AG08395 (cell line): ENCODE measurements at places on chromosomes 4 and X.

DNA sequence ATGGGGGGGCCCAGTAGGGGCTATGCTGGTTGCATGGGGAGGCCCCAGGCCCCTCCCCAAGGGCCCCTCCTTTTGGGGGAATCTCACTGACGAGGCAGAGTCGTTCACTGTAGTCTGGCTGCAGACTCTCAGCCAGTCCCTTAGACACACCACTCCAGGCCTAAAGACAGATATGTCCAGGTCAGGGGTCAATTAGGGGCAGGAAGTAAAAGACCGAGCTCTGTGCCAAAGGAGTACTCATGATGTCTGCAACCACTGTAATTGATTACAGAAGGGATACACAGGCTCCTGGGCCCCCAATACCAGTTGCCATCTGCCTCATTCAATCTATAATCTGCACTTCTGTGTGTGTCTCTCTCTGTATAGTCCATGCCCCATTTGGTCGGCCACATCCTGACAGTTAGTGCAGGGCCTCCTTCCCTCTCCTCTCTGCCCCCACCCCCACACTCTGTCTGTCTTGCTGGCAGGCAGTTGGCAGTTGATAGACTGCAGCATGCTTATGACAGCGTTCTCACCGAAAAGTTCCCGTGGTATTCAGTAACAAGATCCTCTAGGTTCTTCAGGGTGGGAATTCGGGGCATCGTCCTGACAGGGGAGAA, 1.3 kb upstream of the CXorf65 start:
- no peak for DNase-seq

DNA sequence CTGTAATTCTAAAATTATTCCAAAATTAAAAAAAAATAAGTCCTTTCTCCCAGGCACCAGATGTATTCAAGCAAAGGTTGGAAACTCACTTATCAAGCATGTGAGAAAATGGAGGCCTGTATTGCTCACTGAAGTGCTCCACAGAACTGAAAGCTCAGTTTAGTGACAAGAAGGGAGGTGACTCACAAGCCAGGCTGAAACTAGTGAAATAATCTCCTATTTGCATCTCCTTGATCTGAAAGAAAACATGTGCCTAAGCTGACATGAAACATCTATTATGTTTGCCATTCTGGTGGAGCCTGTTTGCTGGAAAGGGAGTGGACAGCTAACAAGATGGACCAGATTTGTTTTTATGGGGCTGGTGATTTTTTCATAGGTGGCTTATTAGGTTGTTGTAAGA, 54.0 kb upstream of the AMELX start:
- peak; percentile 48 for DNase-seq

- no peak for DNase-seq
Measured at GRCh38 chr4:168188754-168189153, 96.4 kb downstream of the ANXA10 start.

DNA sequence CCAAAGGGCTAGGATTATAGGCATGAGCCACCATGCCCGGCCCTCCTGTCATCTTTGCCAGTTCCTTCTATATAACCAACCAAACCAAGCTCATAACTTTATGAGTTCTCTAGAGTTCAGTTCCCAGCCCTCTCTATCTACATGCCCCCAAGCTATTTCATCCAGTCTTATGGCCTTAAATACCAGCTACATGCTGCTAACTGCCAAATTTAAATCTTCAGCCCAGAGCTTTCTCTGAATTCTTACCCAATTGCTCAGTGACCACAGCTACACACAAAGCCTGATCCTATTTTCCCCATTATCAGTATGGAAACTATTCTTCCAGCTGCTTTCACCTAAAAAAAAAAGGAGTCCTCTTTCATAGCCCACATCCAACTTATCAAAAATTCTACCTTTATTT, 23.1 kb downstream of the TMEM184C start:
- peak; percentile 3 for DNase-seq

DNA sequence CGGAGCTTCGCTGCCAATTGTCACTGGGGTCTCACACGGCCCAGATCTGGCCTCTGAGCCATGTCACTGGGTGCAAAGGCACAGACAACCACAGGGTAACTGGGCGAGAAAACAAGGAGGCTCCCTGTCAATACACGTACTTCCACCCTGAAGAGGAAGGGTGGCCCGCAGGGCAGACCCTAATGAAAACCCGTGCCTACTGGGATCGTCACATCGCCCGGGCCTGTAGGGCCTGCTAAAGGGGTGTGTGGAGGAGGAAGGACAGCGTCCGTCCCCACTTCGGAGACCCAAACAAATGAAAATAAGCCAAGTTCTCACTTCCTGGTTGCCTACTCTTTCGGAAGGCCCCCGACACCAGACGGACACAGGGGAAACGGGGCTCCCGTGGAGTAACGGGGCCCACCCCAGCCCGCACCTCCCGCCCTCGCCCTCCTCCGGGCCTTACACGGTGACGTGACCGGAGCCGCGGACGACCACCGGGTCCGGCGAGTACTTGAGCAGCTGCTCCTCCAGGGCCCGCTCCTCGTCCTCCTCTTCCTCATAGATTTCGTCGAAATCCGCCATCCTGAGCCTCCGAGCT, 578 bp downstream of the CHIC2 start:
- no peak for DNase-seq

DNA sequence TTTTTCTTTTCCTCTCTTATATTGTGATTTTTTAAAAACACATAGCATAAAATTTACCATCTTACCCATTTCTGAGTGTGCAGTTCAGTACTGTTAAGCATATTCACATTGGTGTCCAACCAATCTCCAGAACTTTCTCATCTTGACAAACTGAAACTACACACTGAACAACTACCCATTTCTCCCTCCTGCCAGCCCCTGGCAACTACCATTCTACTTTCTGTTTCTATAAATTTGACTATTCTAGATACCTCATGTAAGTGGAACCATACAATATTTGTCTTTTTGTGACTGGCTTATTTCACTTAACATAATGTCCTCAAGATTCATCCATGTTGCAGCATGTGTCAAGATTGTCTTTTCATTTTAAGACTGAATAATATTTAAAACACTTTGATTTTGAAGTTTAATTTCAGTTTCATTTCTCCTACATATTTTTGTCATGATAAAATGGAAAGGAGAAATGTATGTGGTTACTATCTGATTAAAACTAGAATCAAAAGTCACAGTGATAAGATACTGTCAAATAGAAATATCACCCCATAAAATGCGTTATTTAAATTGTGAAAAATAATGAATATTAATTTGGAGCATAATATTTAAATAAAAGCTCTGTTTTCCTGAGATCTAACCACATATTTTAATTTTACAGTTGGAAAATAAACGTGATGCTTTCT, 122.8 kb downstream of the DIPK2B start:
- DNase-seq: no peak

DNA sequence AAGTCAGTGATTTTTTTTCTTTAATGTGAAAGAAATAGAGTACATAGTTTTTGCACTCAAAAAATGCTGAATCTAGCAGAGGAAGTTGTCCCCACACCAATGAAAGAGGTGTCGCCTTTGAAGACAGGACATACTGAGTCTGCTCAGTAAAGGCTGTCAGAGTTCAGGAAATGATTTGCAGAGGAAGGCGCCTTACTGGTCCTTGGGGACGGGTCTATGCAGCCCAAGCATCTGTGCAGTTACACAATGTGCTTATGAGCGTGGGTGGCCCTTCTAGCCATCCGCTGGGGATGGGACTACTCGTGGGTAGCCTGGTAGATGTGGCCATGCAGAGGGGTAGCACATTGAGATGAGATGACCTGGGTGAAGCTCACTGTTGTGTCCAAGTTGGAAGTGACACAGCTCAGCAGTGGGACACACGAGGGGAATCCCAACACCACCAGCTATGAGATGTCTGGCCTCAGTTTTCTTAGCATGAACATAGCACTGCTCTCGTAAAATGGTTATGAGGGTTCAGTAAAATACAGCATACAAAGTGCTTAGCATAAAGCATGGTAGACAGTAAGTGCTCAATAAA, 116.5 kb upstream of the RBPJ start:
- no peak for DNase-seq
